ENCODE measurements at places on chromosomes 5 and 9.

GRCh38 chr9:18673179-18673578, 199.2 kb downstream of the ADAMTSL1 start:
- DNase-seq, result no peak

GRCh38 chr5:139651043-139651834, 3.1 kb downstream of the CXXC5 start:
- DNase-seq, result no peak

- no peak for DNase-seq
Measured at GRCh38 chr5:153952893-153953292, 85.8 kb downstream of the FAM114A2 start.

DNA sequence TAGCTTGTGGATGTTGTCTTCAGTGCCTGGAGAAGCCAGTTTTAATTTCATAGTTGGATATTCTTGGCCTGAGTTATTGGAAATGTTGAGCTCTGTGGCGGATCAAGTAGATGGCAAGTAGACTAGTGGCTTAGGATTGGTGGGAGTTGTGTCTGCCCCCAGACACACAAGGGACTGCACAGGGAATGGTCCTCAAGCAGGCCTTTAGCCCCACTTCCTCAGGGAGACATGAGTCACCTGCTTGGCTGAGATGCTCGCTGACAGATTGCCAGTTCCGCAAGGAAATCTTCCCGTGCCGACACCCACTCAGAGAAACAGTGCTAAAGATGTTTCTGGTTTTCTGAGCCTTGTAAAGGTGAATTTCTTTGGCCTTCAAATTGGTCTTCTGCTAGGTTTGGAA, 18.8 kb upstream of the CATSPER3 start:
- DNase-seq, result no peak

- no peak for DNase-seq
Measured at GRCh38 chr9:129692534-129692933, 27.1 kb downstream of the PRRX2 start.

DNA sequence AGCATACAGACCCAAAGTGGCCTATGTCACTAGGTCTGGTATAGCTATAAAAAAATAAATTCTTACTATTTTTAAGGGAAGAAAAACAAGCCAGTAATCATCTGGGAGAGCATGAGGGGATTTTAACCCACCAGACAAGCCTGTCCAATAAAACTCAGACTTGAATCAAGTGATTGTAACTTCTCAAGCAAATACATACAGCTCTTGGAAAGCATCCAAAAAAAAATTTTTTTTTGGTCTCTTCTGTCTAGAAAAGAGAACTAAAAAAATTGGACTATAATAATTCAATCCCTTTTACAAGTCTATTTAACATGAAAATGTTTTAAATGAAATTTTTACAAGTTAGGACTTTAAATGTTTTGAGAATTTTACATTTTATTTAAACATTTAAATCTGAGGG, 61.7 kb downstream of the FBXL17 start:
- no peak for DNase-seq

DNA sequence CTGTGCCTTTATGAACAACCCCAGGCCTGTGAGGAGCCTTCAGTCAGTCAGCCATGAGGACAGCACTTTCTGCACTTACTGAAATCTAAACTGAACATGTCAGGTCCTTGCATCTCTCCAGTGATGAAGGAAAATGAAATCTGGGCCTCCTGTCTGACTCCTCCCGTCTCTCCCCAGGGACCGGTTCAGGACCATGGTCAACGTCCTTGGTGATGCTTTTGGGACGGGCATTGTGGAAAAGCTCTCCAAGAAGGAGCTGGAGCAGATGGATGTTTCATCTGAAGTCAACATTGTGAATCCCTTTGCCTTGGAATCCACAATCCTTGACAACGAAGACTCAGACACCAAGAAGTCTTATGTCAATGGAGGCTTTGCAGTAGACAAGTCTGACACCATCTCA, 77.0 kb upstream of the PLPP6 start:
- no peak for DNase-seq

DNA sequence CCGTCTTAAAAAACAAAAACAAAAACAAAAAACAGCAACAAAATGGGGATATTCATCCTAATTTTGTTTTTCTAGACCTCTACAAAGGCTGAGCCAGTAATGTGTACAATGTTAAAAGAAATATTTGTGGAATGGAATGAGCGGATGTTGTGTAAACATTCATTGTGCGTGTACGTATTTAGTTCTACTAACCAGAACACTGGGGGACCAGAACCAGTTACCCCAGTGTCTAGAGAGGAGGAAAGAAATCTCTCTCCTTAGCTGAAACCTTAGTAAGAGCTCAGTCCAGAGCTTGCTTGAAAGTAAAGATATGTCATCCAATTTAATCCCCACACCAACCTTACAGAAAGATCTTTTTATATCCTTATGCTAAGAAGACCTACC, 106.7 kb upstream of the CPEB4 start:
- DNase-seq, result no peak

GRCh38 chr5:159481751-159482150, 151.5 kb upstream of the IL12B start:
- DNase-seq, result no peak

DNA sequence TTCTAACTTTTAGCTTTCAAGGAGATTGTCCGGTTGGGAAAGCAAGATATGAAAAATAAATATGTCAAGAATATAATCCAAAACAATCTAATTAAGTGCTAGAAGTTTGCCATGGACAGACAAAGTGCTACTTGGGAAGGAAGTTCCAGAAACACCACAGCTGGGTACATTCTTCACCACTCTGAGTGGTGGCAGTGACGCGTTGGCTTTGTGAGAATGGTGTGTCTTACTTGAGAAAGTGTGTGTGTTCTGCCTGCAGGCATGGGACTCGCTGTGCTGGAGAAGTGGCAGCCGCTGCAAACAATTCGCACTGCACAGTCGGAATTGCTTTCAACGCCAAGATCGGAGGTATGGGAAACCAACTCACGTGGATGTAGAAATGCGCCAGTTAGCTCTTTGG, 177.2 kb downstream of the PCSK5 start:
- no peak for DNase-seq

GRCh38 chr5:180399401-180400215, 46.5 kb upstream of the GFPT2 start:
- DNase-seq, result no peak

GRCh38 chr9:134642385-134643181, 980 bp downstream of the COL5A1 start:
- no peak for DNase-seq

DNA sequence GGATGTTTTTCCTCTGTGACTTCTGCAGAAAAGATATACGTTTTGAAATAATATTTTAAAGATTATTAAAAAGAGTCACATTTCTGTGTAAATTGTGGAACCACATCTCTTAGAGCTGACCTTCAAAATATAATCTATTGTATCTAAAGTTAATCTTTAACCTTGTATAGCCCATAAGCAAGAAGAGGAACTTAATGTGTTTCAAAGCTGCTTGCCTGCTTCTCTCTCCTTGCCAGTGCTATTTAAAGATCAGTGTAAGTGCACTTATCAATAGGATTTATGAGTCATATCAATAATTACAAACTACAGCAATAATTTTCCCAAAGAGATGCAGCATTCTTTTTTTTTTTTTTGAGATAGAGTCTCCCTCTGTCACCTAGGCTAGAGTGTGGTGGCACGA, 29.4 kb upstream of the GDA start:
- DNase-seq, result no peak

DNA sequence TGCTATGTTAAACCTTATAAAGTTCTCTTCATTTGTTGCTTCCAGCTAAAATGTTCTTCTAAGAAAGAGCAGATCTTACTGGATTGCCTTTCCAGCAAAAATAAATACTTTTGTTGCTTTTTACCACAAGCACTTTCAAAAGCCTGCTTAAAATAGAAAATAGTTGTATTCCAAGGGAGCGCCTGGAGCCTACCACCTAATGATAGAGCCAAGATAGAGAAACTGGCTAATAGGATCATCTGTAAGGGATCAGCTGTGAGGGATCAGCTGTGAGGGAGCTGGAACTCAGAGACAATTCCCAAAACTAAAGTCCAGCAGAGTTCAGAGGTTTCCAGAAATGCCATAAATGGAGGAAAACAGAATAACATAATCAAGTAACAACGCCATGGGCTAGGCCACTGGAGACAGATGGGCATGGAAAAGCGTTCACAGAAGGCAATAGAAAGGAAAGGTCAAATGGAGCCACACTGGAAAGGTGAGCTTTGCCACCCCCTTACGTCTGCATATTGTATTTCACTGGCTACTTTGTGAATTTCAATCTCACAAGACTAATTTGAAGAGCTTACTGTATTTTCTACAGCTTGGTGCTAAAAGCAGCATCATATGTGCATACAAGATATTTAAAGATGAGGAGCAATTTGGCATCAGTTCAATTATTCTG, 140.6 kb upstream of the TLE4 start:
- no peak for DNase-seq

DNA sequence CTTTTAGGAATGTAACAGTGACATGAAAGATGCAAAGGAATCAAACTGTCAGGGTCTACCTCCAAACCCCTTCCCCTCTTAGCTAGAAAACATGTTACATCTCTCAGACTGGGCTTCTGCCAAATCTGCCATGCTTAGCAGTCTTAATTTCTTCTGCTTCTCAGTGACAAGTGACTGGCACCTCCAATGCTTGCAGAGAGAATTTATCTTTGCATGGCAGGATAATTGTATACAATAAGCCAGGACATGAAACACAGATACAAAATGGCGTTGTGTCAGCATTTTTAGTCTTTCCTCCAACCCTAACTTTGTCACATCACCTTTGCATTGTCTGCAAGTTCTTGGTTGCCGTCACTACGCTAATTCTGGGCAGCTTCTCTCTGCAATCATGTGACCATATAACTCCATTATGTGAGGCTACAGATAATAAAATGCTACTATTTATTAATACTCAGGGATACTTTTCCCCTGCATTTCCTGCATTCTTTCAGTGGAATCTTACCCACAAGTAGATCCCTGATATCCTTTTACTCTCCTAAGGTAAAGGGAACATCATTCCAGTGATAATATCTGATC, 89.8 kb downstream of the PLCXD3 start:
- no peak for DNase-seq

DNA sequence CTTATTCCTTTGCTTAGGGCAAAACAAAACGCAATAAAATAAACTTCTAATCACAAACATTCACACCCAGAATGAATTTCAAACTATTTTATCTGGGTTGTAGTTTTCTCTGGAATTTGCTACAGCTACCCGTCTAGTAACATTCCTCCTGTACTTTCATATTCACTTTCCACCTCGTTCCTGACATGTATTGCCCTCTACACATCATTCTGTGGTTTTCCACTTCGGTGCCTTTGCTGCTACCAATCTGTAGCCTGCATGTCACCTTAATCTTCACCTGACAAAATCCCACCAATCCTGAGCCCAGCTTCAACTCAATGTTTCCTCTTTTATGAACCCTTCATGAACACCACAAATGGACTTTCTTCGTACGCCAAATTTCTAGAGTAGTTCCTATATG, 694.1 kb upstream of the C9orf72 start:
- no peak for DNase-seq

GRCh38 chr5:10308844-10309243, 1.1 kb upstream of the CMBL start:
- no peak for DNase-seq

DNA sequence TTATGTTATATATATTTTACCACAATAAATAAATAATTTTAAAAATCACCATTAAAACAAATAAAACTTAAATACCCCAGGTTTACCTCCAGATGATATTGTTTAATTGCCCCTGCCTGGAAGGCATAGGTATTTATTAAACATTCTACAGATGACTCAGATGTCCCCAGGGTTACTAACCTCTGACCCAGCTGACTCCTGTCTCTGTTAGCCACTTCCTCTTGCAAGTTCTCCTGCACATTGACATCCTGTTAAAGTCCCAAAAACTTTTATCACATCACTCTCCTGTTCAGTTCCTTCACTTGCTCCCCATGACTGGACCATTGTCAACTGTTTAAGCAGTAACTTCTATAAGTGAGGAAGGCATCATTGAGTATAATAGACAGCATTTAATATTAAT, 37.0 kb upstream of the RAB3C start:
- peak; percentile 35 for DNase-seq

DNA sequence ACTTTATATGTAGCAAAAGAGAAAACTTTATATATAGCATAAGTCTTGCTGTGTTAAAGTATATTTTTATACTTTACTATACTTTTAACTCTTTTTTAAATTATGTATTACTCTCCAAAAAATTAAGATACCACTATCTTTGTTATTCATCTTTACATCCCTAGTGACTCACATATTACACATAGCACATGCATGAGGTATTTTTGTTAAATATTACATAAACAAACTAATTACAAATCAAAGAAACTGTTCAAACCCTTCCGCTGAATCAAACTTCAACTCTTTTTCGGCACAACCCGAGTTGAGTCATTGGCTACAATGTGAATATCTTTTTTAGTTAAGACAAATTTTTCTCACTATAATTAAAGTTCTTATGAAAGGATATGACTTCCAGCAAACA, 32.1 kb downstream of the NADK2 start:
- DNase-seq, result no peak

DNA sequence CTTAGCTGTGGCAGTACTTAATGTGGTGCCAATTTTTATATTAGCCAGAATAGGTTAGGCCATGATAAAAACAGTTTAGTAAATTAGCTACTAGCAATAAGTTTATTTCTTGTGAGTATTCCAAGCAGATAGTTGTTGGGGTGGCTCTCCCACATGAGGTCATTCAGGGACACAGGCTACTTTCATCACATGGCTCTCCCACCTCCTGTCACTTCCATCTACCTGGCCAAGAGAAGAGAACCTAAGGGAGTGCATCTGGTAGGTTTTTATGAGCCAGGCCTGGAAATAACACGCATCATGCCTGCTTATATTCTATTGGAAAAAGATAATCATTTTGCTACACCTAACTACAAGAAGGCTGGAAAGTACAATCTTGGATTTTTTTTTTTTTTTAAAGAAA, 161.4 kb upstream of the CCNH start:
- DNase-seq, result no peak

GRCh38 chr5:28329176-28329575, 1290.8 kb upstream of the CDH9 start:
- DNase-seq, result no peak

GRCh38 chr5:83370957-83371356, 100.6 kb upstream of the VCAN start:
- no peak for DNase-seq

DNA sequence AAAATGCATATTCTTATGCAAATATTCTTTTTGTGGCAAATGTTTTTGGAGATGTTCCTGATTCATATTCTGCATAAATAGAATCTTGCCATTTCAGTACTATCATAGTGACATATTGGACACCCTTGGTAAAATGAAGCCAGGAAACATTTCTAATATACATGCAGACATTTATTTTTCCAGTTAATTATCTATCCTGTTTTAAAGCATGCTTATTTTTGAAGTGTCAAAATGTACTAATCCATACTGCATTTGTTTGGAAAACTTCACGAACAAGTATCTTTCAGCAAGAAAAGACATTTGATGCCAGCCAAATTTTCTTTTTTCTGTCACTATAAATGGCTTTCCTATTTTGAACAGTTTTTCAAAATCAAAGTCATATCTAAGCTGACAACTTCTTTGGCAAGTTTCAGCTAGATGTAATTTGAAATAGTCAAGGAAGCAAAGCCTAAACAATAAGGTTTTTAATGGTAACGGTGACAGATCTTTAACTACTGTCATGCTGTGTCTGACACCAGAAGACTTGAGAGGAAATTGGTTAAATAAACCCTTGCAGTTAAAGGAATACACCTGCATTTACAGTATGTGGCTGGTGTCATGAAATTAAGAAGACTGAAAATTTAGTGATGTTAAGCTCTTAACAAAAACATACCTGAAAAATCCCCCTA, 284.3 kb downstream of the TLE1 start:
- DNase-seq, result no peak

- no peak for DNase-seq
Measured at GRCh38 chr9:38683336-38683735, 36.6 kb downstream of the FAM240B start.

GRCh38 chr9:33791117-33791516, 4.2 kb upstream of the PRSS3 start:
- no peak for DNase-seq

Data from NK-92 treated with Interleukin-12 subunit alpha and Interleukin-12 subunit beta, amount 100 ng/mL, for 24 hours (cell line).